Smooth muscle cell of bladder (primary cell): ENCODE measurements at places on chromosomes 7 and 10. TPM values are rescaled to one million over a fixed set of nuclear protein-coding genes. Genes with fewer than 3 reads are reported as not detected.

The OR2A42 gene
- under 0.01 TPM in 1 of 2 replicates, not detected in the other for total RNA-seq

The MYOZ1 gene
- 0.09 and 0.14 TPM in 2 replicates for total RNA-seq

The AMPH gene
- 3.4 and 4.0 TPM in 2 replicates for total RNA-seq

The MALRD1 gene
- total RNA-seq = 0.83 and 1.00 TPM in 2 replicates

The SFTPA1 gene
- not detected in 2 replicates for total RNA-seq

The SUGCT gene
- 14.9 and 15.6 TPM in 2 replicates for total RNA-seq

The CALML3 gene
- total RNA-seq = under 0.01 TPM in 1 of 2 replicates, not detected in the other

The GRM3 gene
- not detected in 2 replicates for total RNA-seq

The PROSER2 gene
- 1.0 and 1.1 TPM in 2 replicates for total RNA-seq

The NPFFR1 gene
- under 0.01 TPM in 1 of 2 replicates, not detected in the other for total RNA-seq

The ZNF239 gene
- total RNA-seq = 5.3 and 6.8 TPM in 2 replicates

The SAP25 gene
- total RNA-seq = not detected in 2 replicates

The CYP3A7 gene
- 0.14 and 0.46 TPM in 2 replicates for total RNA-seq

The TBX20 gene
- 4.5 and 4.6 TPM in 2 replicates for total RNA-seq
